Activated CD4-positive, alpha-beta T cell treated with anti-CD3 and anti-CD28 coated beads for 1 hour (primary cell): ENCODE measurements at places on chromosomes 6 and 20.

- DNase-seq = no peak
These were observed 9.2 kb upstream of the LY86 start for GRCh38 chr6:6579281-6579680.

GRCh38 chr20:35497780-35498189, 31.7 kb downstream of the C20orf173 start:
- no peak for DNase-seq

- no peak for DNase-seq
These were observed 4.8 kb downstream of the BPIFA2 start for GRCh38 chr20:33172781-33173180.

GRCh38 chr20:44911264-44911921, 1.5 kb downstream of the PABPC1L start:
- DNase-seq = peak; percentile 27

DNA sequence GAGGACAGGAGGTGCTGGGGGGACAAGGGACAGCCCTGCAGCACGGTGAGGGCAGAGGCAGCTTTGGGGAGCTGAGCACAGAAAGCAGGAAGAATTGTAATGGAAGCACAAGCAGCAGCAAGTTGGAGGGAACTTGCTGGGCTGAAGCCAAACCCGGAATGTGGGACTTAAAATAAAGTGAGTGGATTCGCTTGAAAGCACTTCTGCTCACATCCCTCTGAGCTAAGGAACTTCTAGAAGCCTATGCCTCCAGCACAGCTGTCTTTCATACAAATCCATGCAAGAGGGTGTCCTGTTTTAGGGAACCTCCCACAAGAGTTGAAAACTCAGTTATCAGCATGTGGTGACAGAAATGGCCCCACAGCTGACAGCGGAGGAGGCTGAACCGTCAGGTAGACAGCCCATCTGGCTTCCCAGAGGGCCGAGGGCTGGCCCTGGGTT, 71.4 kb upstream of the MLN start:
- DNase-seq = no peak

- no peak for DNase-seq
These were observed 111.3 kb downstream of the SIM1 start for GRCh38 chr6:100353276-100354015.

DNA sequence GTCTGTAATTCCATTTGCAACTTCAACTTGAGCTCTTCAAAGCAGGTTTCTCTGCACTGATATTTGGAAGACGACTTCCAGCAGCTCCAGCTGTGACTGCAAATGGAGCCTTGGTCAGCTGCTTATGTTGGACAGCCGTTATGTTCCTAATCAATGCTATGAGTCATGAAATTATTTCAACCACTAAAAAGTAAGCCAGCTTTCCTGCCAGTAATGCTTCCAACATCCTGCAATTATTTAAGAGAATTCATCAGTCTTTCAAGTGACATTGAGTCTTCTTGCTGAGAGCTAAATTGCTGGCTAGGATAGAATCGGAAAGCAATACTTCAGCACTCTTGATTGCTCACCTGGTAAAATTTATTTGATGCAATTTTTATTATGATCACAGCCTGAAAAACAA, 375.7 kb downstream of the MMUT start:
- DNase-seq = no peak

- DNase-seq = no peak
These were observed 19.6 kb downstream of the ANGPT4 start for GRCh38 chr20:896501-897025.

DNA sequence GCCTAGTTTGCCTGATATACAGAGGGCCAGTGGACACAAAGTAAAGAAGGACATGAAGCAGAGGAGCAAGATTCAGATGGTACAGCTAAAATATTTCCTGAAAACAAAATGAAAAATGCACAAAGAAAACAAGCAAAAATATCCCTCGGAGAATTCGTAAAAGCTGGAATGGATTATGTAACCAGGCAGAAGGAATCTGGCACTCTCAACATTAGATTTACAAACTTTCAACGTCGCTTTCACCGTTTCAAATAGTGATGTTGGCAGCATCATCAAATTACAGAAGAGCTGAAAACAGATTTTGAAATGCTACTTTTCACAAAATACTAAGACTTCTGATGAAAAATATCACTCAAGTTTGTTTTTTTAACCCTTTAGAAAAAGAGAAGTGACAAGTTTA, 11.7 kb downstream of the SMLR1 start:
- no peak for DNase-seq

DNA sequence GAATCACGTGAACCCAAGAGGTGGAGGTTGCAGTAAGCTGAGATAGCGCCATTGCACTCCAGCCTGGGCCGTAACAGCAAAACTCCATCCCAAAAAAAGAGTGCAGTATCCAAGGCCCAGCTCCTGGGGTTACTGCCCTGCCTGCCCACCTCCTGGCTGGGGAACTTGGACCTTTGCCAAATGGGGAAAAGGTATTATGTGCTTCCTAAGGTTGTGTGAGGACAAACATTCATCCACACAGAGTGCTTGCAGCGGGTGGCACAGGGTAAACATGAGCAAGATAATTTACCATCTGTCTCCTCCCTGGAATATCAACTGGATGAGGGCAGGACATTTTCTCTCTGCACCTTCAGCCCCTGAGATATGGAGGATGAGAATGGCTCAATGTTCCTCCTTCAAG, 94.9 kb upstream of the POPDC3 start:
- DNase-seq = no peak

DNA sequence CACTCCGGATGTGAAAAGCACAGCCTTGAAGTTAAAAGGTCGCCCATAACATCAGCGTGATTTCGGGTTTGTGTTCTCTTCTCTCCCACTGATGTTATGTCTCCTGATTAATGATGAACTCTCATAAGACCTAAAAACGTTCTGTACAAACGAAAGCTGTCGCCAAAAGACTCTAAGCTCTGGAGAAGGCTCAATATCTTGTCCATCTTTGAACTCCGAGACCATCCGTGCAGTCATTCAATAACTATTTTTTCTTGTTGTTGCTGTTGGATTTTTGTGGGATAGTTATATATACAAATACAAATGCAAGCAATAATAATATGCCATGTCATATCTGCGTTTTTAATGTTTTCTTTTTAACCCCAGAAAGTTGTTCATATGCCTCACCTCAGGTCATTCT, 291.8 kb upstream of the MARCKS start:
- no peak for DNase-seq

- DNase-seq = peak; percentile 68
These were observed at the start of gene CST7 for GRCh38 chr20:24948939-24949679. TSS of gene CST7 (plus strand) at chr20:24949269. CDS start at chr20:24949506, 237 bp downstream.

GRCh38 chr6:7907159-7907558, 3.4 kb downstream of the TXNDC5 start:
- no peak for DNase-seq

DNA sequence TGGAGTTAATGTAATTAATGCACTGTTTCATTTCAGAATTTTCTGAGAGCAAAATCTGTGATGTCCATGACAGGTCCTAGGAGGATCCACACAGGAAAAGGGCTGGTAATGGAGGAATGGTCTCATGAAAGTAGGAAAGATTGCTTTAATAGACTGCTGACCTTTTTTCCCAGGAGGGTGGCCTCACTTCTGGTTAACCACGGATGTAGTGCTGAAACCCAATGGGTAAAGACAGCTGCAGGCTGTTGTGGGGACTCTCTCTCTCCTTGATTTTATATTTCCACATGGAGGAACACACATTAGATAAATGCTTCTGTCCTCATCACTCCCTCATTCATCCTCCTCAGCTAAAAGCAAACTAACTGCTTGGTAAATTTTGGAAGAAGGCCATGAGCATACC, 23.6 kb upstream of the RIPOR2 start:
- no peak for DNase-seq

DNA sequence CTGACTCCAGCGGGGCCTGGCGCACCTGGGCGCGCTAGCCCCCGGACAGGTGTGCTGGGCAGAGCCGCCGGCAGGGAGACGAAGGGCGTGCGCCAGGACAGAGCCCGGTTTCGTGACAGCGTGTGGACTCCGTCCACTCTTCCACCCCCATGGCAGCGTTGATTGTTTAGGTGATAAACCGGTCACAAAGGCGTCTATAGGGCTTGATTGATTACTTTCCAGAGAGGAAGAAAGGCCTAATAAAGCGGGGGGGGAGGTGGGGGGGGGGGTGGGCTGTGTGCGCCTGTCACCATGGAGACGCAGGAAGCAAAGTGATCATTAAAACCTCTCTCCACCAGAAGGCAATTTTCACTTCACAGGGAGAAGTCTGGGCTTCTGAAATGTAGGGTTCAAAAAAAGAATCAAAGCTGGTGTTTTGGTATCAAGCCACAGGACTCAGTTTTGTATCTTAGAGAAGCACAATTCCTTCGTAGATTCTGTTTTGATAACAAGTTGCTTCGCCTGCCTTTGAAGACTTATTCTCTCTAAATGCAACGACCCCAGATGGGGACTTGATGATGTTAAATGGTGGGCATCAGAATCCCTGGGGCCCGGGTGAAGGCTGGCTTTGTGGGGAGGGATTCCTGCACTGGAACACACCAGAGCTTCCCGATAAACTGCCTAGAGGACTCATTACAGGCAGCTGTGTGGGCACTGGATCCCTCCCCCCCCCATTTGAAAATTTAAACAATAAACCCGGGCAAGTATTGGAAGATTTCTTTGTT, 1.4 kb downstream of the PHACTR3 start:
- no peak for DNase-seq

DNA sequence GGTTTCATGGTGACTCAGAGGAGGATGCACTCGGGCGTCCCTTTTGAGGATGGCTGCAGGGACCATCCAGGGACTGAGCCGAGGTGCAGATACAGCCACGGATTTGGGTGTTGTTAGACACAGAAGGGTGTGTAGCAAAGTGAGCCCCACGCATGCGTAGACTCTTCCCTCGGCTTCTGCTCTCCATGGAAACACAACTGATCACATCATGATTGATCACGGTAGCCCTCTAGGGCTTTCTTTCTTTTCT, 606 bp upstream of the ULBP1 start:
- DNase-seq = no peak

- DNase-seq = no peak
These were observed 470.6 kb downstream of the MAFB start for GRCh38 chr20:40218316-40218969.

GRCh38 chr6:131394768-131395432, 178.1 kb upstream of the ARG1 start:
- DNase-seq = no peak

GRCh38 chr6:14924126-14925024, 321.5 kb upstream of the JARID2 start:
- DNase-seq = no peak

GRCh38 chr6:150382171-150382570, 13.4 kb downstream of the IYD start:
- DNase-seq = no peak

DNA sequence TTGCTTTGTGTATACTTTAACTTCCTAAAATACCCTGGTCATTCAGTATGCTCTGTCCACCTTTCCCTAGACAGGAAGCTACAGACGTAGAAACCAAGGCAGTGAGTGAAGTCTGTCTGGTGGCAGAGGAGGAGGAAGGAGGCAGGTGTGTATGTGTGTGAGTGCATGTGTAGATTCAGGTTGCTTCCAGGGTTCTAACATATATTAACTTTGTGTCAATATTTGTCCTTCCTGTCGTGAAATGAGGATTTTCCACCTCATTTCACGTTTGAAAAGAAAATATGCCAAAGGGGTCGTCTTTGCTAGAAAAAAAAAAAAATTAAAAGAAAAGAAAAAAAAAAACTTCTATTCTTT, 411.5 kb downstream of the PKHD1 start:
- DNase-seq = no peak

- DNase-seq = no peak
These were observed 89.5 kb downstream of the SNX5 start for GRCh38 chr20:17878912-17879602.

GRCh38 chr6:149484733-149485700, at the start of gene ZC3H12D:
TSS of gene ZC3H12D (minus strand) at chr6:149485014. CDS start at chr6:149474543, 10,471 bp downstream.
- peak; percentile 74 for DNase-seq

DNA sequence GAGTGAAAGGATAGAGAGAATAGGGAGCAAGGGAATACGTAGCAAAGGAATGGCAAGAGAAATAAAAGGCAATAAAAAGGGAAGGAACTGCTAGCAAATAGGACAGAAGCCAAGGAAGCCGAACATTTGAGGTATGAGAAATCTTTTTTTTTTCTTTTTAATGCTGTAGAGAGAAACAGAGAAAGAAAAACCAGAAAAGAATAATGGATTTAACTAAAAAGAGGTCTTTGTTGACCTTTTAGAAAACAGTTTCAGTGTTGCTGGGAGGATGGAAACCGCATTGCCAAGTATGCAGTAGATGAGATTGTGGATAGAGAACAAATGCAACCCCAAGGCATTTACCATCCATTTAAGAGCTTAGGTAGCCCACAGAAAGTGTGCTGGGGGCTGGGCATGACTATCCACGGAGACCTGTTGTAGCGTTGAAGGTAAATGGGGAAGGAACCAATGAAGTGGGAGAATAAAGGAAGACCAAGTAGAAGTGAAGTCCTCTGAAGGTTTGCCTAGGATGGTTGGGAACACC, 23.3 kb upstream of the C6orf62 start:
- no peak for DNase-seq

DNA sequence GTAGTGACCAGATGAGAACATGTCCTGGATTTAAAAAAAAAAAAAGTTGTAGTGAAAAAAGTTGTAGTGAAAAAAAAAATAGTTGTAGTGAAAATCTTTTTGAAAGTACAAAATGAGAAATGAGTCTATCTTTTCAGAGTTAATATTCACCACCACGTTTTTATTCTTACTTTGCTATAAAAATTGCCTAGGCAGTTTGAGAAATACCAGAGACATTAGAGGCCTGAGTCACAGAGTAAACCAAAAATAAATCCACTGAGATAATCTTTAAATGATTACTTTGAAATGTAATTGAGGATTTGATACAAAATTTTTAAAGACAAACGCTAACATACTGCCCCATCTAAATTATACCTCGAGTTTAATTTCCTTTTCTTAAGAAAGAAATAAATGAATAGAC, 101.2 kb upstream of the TIAM2 start:
- DNase-seq = no peak

DNA sequence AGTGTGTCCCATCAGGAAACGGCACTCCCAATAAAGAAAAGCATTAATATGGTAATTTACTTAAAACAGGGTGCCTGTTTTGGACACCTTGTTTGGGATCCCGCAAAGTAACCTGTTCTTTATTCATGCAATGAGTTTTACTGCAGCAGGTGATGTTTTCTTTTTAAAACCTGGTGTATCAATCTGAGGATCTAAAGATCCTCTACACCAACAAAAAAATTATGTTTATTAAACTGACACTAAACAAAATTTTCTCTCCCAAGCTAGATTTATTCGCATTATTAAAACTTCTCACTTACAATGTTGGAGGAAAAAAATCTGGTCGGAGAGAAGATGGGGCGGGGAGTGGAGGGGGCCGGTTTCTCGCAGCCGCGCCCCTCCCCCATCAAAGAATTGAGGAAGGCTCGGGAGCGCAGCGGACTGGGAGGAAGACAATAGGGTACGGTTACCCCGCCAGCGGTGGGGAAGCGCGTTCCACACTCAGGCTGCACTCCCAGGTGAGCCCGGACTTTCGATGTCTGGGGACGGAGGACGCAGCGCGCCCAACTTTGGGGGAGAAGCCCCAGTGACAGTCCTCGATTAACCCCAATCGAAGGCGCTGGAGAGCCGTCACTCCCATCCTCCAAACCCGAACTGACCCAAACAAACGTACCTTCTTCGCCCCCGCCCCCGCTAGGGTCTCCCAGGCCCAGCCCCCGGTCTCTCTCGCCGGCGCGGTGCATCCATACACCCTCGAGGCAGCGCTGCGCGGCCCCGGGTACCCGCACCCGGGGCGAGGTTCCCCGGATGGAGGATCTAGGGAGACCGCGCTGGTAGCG, 1.3 kb downstream of the CD24 start:
- DNase-seq = no peak
